ENCODE measurements at places on chromosomes 3 and 15. TPM values are rescaled to one million over a fixed set of nuclear protein-coding genes. Genes with fewer than 3 reads are reported as not detected.

DNA sequence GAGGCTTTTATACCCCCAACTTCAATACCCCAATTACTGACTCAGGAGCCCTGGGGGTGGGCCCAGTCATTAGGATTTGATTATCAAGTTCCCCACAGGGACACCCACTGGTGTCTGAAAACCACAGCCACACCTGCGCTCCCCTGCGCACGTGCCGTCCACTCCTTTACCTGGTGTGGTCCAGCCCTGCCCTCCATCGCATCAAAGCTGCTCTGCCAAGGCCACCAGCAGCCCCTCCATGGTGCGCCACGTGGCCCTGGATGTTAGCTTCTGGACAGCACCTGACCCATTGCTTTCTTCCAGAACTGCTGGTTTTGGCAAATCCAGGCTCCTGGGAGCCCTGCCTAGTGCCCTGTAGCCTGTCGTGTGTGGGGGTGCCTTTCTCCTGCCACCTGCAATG is 136.3 kb downstream of the NSMCE3 start:
- no peak for ATAC-seq

- no peak for ATAC-seq
Observed at GRCh38 chr3:187196573-187197334, 532 bp upstream of the RTP1 start.

GRCh38 chr15:77815015-77815414 is 182.3 kb upstream of the LINGO1 start:
- no peak for ATAC-seq

- peak; percentile 81 for ATAC-seq
Observed at GRCh38 chr3:42979044-42979972, at the start of gene GASK1A. Gene GASK1A (plus strand): TSS chr3:42979311. CDS start chr3:42979643, 332 bp downstream.

DNA sequence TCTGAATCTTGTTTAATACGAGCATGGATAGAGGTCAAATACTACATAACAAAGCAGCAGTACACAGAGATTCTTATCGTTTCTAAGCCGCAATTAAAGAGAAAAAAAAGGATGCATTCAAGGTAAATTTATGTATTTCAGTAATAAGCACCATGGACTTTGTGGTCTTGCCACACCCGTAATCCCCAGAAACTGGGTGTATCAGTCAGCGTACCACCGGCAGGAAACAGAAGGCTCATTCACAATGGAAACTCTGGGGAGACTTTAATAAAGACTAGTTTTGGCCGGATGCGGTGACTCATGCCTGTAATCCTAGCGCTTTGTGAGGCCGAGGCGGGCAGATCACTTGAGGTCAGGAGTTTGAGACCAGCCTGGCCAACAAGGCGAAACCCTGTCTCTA is 81.9 kb upstream of the ZNF280D start:
- peak; percentile 65 for ATAC-seq

DNA sequence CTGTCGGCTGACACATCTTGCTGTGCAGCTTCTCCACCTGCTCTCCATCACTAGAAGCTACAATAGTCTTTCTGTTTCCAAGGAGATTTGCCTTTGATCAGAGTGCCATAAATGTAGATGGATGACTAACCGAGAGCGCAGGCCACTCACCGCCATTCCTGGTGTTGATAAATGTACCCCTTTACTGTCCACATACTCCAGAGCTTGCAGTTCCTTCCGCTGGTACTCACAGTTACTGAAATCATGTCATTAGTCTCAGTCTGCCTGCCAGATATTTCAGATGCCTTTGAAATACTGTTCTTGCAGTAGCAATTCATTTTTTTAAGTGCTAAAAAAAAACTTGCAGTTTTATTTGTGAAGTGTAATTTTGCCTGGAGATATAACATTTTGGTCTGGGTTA is 72.3 kb downstream of the BLM start:
- ATAC-seq = no peak

DNA sequence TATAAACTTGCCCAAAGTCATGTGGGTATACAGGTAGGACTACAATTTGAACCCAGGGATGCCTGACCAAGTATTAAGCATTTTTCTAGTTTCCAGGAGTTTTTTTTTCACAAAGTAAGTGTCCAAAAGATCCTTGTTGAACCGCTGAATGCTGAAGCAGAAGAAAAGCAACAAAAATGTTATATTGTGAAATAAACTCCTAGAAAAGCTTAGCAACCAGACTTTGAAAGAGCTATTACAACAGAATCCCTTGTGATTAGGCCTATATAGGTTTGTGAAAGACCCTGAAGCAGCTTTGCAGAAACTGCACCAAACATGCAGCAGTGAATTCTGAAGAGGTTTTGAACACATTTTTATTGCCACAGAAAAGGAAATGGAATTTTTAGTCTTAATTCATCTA is 236.8 kb downstream of the TUSC7 start:
- no peak for ATAC-seq

DNA sequence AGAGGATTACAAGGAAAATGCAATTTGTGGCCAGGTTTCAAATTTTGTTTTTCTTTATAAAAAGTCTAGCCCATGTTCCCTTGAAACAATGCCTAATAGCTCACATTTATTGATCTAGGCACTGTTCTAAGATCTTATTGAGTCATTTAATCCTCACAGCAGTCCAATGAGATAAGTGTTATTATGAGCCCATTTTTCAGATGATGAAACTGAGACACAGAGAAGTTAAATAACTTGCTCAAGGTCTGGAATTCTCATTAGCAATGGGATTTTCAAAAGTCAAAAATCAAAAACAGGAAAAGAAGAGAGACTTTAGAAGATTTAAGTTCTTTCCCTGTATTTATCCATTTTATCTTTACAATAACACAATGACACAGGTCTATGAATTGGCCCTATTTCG is 90.0 kb upstream of the COL6A5 start:
- ATAC-seq = no peak

DNA sequence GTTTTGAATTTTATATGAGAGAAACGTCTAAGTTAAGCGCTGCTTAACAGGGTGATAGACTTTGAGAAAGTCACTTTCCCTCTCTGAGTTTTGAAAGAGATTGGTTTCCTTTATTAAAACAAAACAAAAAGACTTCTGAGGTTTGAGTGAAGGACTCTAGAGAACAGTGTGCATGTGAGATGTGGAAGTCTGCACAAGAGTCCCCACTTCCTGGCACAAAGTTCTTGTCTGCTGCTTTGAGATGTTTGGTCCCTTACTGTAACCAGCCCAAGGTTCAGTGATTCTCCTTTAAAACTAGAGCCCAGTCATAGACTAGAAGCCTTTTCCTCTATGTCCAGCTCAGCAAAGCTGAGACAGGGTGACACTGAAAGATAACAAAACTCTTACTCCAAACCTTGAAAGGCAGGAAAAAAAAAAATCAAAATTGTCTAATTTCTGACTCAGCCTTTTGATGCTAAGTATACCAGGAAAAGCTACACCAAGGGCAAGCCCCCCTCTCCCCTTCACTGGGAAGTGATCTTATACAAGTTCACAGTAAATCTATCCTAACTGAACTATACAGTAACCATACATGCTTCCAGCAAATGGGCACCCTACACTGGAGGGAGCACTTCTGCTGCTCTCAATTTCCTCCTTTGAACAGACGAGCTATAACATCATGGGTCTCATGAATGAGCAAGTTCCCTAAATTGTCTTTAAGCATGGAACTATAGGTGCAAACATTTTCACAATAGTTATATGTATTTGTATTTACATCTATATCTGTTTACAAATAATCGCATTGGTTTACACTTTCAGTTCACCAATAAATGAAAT is 2.3 kb downstream of the POPDC2 start:
- ATAC-seq = no peak

GRCh38 chr3:51687431-51688205 is 16.6 kb downstream of the TEX264 start:
- ATAC-seq = no peak

DNA sequence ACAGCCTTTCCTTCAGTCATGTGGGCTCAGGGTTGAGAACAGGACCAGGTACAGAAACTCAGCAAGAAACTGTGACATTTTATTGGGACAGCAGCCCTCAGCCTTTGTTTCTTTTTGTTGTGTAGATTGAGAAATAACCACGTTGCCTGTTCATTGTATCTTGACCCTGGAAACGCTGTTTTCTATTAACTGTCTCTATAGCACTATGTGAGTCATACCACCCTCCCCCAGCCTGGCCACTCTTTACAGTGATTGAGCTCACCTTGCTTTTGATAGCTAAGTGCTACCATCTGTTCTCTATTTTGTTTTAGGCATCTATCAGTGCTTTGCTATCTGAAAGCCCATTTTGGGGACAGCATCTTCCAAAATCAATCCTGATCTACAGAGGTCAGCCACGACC is 127.9 kb downstream of the CD47 start:
- ATAC-seq = no peak

GRCh38 chr15:29756358-29757267 is 65.7 kb downstream of the TJP1 start:
- peak; percentile 36 for ATAC-seq

GRCh38 chr15:81170511-81170910 is 26.2 kb upstream of the IL16 start:
- ATAC-seq = no peak

GRCh38 chr3:39965997-39966396 is 156.6 kb downstream of the MYRIP start:
- no peak for ATAC-seq

DNA sequence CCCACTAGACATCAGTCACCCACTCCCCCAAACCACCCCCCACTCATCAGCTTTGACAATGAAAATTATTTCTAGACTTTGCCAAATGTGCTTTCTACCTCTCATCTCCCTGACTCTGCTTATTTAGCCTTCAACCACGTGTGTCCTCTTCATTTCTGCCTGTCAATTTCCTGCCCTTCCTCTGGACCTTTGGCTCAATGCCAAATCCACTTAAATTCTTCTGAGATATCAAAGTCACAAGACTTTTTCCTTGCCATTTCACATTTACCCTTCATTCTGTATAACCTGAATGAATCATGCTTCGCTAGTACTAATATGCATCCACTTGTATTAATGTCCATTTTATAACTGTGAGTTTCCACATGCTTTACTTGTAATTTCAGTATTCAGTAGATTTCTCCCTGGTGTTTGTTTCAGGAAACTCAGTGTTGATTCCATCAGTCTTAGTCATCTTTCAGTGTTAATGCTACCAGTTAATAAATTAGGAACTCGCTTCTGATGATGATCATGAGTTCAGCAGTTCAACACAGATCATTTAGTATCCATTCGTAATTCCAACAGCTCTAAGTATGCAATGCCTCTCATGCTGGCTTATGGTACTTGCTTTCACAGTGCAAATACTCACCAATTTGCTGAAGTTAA is 128.2 kb upstream of the OSTN start:
- no peak for ATAC-seq

The SLC15A2 gene
- total RNA-seq = 7.1 TPM

The RLBP1 gene
- total RNA-seq = 0.64 TPM

The DUOX2 gene
- total RNA-seq = 0.62 TPM

The KLHL40 gene
- total RNA-seq = not detected

The PRICKLE2 gene
- total RNA-seq = 87.3 TPM

The CELSR3 gene
- total RNA-seq = 1.0 TPM

The CD86 gene
- 1.4 TPM for total RNA-seq

The PLXNA1 gene
- 86.7 TPM for total RNA-seq
